Forelimb muscle (tissue), 1 donor: ENCODE measurements at places on chromosomes 7 and 10.

DNA sequence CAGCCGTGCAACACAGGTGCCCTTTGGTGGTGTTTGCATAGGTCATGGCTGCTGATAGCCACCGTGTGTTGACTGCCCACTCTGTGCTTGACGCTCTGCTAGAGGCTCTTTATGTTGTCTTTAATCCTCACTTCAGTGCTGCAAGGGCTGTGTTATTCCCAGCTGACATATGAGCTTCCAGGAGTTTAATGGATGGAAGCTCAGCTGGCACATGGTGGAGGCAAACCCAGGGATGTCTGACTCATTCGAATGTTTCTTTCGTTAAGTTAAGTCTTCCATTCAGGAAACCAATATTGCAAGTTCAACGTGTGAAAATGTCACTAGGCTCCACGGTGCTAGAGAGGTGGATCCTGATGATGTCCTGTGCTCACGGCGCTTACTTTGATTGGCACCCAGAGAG lies 378.4 kb downstream of the DPP6 start:
- DNase-seq, result no peak

GRCh38 chr7:95539426-95539825 lies 53.7 kb downstream of the ASB4 start:
- no peak for DNase-seq

- DNase-seq, result no peak
Observed at GRCh38 chr7:27364344-27364758, 121.7 kb downstream of the EVX1 start.

DNA sequence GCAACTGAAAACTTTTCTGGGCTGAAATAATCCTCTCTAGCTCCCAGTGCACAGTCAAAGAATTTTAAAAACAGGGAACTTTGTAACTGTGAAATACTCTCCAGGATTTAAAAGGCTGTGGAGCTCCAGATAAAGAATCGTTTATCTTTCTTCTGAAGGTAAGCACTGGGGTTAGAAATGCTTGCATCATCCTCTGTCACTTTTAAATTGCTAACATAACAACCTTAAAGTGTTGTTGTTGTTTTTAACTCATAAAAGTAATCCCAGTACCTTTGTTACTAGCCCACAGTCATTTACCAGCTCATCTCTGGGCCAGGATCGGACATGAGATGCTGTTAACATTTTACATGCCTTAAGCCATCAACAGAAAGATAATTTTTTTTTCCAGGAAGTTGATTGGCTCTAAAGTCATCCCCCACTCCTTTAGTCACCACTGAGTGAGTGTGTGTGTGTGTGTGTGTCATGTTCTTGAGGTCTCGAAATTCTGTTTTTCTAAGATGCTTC lies at the start of gene SLC39A12:
TSS of gene SLC39A12 (plus strand) at position 51 of the 504 bp plus-strand sequence. CDS start 1,359 bp downstream, outside the sequence.
- no peak for DNase-seq

DNA sequence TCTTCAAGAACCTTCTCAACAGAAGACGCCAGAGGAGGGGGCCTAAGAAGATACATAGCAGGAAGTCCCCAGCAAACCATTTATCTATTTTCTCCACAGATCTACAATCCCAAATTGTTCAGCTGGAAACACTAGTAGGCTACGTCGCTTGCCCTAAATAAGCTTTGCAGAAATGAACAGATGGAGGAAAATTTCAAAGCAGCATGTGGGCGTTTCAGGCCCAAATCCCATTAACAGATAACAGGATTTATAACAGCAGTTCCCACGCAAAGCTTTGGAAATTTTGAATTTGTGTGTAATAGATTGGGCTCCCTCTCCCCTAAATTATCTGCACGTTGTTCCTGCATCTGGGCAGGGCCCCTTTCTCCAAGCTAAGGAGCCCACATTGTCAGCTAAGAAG lies 60.6 kb upstream of the FRMD4A start:
- DNase-seq, result no peak

DNA sequence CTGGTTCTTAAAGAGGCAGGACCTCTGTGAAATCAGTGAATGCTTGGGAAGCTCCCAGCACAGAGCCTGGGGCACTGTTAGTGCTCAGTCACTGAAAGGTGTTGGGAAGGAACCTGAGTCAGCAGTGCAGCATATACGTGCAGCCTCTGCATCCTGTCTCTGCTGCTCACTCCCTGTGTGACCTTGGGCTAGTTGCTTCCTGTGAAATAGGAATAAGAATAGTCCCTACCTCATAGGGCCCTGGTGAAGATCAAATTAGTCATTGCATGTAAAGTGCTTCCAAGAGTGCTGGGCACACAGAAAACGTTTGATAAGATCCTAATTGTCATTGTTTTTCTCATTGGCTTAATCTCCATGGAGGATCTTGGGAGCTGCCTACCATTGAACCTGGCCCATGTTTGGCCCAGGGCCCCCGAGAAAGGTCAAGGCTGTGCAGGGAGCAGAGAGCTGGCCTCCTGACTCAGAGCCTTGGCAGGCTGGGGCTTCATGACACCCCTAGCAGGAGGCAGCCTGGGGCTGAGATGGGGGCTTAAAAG lies 73.3 kb upstream of the COL13A1 start:
- no peak for DNase-seq

- no peak for DNase-seq
Observed at GRCh38 chr7:76106893-76107292, 59.0 kb downstream of the MDH2 start.

- DNase-seq, result no peak
Observed at GRCh38 chr10:69329721-69330178, 51.5 kb downstream of the HK1 start.

- no peak for DNase-seq
Observed at GRCh38 chr10:53679666-53680065, 907.1 kb upstream of the MBL2 start.

DNA sequence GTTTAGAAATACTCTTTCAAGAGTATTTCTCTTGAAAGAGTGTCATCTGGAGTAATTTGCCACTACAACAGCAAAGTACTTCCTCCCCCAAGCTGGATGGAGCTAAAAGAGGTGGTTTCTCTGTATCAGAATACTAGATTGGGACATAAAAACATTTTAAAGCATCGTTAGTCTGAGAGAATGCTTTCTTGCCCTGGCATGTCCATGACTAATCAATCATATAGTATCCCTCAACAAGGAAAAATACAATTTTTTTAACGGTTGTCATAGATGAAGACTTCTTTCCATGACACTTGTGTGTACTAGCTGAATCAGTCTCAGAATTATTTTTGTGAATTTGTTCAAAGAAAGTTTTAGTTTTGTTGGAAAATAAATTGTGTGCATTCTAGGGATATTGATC lies 237.9 kb downstream of the NEBL start:
- no peak for DNase-seq

DNA sequence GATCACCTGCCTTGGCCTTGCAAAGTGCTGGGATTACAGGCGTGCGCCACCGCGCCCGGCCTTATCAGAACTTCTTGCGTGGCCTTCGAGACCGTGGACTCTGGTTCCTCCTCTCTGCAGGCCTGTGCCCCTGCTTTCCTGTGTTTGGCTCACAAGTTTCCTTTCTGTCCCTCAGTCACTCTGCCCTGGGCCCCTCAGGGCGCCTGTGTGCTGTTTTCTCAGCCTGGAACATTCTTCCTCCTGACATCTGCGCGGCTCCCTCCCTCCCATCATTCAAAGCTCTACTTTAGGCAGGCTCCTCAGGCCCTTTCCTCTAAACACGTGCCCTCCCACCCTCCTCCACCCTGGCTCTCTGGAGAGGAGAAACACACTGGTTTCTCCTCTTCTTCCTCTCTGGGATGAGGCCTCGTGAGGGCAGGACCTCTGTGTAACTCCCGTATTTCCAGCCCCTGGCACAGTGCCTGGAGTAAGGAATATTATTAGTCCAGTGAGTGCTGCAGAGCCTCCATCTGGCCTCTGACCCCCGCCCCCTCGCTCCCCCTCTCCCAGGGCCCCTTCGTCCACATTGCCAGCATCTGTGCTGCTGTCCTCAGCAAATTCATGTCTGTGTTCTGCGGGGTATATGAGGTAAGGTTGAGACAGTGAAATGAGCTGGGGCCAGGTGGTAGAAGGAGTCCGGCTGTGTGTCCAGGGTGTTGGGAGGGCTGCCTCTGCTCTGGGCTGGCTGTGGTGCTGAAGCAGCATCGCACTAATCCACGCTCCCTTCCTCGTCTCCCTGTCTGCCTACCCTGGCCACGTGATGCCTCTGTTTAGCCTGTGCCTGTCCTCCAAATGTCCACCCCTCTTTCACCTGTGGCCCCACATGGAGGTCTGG lies 7.1 kb downstream of the CLCN1 start:
- DNase-seq, result no peak

- DNase-seq, result no peak
Observed at GRCh38 chr10:94224656-94225055, 138.1 kb downstream of the NOC3L start.

- DNase-seq, result no peak
Observed at GRCh38 chr10:97220355-97220754, 34.6 kb upstream of the SLIT1 start.

DNA sequence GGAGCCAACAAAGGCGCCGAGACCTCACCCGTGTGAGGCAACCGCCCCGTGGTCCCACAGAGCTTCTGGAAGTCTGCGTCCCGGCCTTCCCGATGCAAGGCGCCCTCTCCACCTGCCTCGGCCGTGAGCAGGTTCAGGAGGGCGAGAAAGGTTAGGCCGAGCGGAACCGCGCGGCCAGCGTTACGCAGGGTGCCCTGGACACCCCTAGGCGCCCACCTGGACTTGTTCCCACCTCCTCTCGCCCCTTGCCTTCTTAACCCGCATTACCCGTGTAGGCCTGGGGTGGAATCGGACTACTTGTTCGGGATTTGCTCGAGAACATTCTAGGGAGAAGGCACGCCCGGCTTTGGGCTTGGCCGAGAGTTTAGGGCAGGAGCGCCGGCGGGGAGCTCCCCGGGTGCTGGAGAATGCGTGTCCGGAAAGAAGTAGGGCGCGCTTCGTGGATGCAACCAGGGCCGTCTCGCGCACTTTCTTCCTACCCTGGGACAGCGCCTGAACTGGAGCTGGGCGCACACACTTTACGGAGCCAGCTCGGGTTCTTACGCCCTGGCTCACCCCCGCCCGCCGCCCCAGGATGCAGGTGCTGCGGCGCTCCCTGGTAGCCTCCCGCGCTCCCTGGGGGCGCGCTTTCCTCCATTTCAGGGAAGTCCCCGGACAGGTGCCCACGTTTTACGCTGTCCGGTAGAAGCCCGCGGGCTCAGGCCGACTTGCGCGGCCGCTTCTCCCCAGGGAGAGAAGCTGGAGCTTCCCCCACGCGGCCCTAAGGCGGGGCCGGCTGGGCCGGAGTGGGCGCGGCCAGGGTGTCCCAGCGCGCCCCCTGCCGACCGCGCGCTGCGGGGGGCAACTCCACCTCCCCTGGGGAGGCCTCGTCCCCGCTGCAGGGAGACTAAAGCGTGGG lies 74.5 kb downstream of the INSIG1 start:
- DNase-seq, result no peak

DNA sequence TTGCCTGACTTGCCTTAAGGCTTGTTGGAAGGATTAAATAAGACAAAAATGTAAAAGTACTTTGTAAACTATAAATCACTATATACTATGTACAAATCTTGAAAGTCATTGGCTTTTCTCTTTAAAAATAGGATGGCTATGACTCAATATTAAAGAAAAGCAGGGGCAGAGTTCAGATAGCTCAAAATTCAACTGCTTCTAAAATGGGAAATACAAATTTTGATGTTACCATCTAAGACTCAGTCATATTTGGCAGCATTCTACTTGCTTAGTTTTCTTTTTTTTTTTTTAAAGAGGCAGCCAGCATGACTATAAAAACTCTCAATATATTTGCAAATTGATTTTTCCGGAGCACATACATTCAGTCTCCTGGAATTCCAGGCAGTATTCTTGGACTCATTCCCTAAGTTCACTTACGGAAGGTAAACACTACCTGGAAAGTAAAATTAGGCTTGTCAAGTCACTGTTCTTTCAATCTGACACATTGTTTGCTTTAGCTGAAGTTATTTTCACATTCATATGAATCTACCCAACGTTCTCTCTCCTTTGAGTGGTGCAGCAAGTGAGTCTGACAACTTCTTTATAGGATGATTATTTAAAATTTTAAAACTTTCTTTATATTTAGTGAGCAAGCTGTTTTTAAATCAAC lies 133.8 kb upstream of the CCDC6 start:
- no peak for DNase-seq

DNA sequence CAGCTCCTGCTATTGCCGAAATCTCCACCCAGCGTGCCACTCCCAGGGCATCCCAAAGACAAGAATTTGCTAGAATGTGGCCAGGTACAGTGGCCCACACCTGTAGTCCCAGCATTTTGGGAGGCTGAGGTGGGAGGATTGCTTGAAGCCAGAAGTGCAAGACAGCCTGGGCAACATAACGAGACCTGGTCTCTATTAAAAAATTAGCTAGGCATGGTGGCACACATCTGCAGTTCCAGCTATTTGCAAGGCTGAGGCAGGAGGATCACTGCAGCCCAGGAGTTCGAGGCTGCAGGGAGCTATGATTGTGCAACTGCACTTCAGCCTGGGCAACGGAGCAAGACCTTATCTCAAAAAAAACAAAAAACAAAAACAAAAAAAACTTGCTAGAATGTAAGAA lies 73.3 kb upstream of the LYZL2 start:
- no peak for DNase-seq

DNA sequence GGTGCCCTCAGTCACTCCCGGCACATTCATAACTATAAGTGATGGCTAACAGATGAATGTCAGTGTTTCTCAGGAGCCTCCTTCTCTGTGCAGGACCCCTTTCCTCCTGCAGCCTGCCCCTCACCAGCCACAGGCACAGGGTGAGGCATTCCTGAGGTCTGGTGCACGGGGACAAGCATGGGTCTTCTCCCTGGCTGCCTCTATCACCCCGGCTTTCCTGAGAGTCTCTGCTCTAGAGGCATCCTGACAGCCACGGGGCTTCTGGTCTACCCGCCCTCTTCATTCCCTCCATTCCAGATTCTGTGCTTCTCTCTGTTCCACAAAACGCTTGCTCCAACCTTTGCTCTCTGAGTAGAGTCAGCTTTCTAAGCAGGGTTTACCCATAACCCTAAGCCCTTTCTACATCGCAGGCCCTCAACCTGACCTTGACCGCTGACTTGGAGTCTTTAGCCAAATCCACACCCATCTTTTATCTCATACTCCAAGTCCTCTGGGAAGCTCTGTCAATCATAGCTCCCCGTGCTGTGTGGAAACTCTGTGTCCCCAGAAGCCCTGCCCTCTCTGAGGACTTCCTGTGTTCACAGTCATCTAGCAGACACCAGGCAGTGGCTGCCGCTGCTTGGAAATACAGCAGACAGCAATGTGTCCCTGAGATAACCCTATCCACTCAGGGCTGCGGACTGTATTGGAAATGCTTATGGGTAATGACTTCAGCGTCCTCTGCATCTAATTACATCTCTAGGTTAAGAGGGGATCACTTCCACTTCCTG lies 159.0 kb downstream of the SFMBT2 start:
- no peak for DNase-seq

GRCh38 chr10:19817231-19817933 lies 1.1 kb downstream of the PLXDC2 start:
- no peak for DNase-seq

- DNase-seq, result no peak
Observed at GRCh38 chr7:75628055-75628454, 110.7 kb downstream of the HIP1 start.

GRCh38 chr10:76231286-76231934 lies 800.0 kb downstream of the LRMDA start:
- no peak for DNase-seq

GRCh38 chr7:50766106-50766848 lies 16.4 kb downstream of the GRB10 start:
- no peak for DNase-seq
